ENCODE measurements at places on chromosomes 5 and 9. TPM values are rescaled to one million over a fixed set of nuclear protein-coding genes. Genes with fewer than 3 reads are reported as not detected.

Gene SPARC
- 22.7 TPM for total RNA-seq

Gene CNTNAP3
- not detected for total RNA-seq

Gene ROPN1L
- total RNA-seq = 0.58 TPM

Gene CCNI2
- not detected for total RNA-seq

Gene FGF10
- not detected for total RNA-seq

Gene SUSD3
- total RNA-seq = 2.2 TPM

Gene SEMA6A
- 26.3 TPM for total RNA-seq

Gene DMGDH
- total RNA-seq = 1.8 TPM

GRCh38 chr5:13212886-13213285, 731.6 kb downstream of the DNAH5 start:
- H3K4me1 ChIP-seq = no peaks in the 10 kb centered on the region
- no peak for DNase-seq
- no peaks in the 10 kb centered on the region for H3K27me3 ChIP-seq
- no peaks in the 10 kb centered on the region for H3K36me3 ChIP-seq
- no peak overlapping the region for H3K4me3 ChIP-seq
- H3K27ac ChIP-seq = no peak overlapping the region

DNA sequence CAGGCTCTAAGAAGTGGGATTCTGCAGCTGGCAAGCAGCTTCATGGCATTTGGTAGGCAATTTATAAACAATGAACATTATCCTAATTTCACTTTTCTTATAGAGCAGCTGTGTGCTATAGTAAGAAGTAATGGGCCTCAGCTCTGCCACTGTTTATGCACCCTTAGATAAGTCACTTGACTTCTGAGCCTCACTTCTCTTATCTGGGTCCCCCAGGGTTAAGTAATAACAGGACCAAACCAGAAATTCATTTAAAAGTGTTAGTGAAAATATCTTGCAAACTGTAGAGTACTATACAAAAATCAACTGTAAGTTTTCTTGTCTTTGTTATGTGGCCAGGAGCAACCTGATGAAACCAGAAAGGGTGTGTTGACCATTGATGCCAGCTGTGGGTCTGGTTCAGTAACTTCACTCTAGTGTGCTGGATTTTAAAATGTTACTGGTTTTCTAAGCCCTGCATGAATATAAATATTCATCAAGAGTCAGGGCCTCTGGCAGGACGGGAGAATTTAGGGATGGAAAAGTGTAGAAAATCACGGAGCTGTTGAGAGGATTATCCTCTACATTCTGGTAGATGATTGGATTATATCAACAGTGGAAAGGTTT, 24.2 kb downstream of the TNFAIP8 start:
- no peak overlapping the region for H3K27ac ChIP-seq
- no peak overlapping the region for H3K4me3 ChIP-seq
- H3K4me1 ChIP-seq = peaks cover 29% of the 10 kb centered on the region
- DNase-seq = no peak
- H3K27me3 ChIP-seq = no peaks in the 10 kb centered on the region

DNA sequence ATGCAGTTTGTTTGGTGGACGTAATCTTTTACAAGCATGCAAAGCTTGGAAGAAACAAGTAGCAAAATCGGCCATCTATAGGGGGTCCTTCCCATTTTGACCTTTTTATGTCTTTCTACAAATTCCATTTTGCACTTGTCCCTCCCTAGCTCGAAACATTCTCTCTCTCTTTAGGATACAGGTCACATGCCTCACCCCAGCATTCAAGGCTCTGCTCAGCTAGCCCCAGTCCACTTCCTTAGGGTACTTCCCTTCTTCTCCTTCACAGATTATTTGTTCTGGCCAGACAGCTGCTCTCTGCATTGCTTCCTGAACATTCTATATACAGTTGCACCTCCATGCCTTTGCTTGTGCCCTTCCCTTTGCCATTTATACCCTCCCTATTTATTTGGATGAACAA, 31.7 kb upstream of the TRIM14 start:
- no peaks in the 10 kb centered on the region for H3K27me3 ChIP-seq
- H3K4me1 ChIP-seq = peaks cover 26% of the 10 kb centered on the region
- no peaks in the 10 kb centered on the region for H3K36me3 ChIP-seq
- H3K27ac ChIP-seq = peak overlapping the region; percentile 79
- no peak overlapping the region for H3K4me3 ChIP-seq

GRCh38 chr5:157541447-157542118, 34.0 kb downstream of the ADAM19 start:
- no peak for DNase-seq
- H3K27ac ChIP-seq = peak overlapping the region; percentile 55
- no peaks in the 10 kb centered on the region for H3K27me3 ChIP-seq
- H3K4me1 ChIP-seq = peaks cover 34% of the 10 kb centered on the region
- no peak overlapping the region for H3K4me3 ChIP-seq
- H3K36me3 ChIP-seq = no peaks in the 10 kb centered on the region

- DNase-seq = no peak
- no peak overlapping the region for H3K4me3 ChIP-seq
- no peaks in the 10 kb centered on the region for H3K36me3 ChIP-seq
- no peak overlapping the region for H3K27ac ChIP-seq
- no peaks in the 10 kb centered on the region for H3K4me1 ChIP-seq
- H3K27me3 ChIP-seq = no peaks in the 10 kb centered on the region
Observed at GRCh38 chr5:67366276-67366675, 169.7 kb upstream of the CD180 start.

DNA sequence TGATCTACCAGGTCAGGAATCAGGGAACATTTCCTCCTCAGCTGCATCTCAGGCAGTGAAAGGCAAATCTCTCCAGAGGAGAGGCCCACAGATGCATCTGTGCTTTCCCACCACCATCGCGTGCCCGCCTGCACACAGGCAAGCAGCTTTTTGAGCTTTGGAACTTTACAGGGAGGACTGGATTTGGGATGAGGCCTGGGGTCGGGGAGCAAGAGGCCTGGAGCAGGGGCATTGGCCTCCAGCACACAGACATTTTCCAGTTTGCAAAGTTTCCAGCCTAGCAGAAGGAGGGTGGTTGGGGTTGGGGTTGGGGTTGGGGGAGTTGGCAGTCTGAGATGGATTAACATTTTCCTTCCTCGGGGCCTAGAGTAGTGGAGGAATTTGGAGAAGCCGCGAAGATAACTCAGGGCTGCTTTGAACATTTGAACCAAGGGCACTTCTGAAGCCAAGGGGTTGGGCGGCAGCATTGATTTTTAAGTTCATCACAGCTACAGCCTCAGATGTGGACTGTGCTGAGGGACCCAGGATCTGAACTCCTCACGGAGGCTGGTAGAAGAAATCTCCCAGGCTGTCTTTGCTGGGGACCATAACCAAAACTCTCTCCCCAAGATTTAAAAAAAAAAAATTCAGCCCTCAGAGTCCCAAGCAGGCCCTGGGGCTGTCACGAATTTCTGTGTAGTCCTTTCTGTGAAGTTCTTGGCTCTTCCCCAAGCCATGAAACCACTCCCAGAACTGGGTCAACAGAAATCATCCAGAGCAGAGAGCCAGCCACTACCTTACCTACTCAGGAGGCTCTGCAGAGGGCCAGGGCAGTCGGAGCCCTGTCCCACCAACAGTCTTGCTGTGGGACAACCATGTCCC, 25.6 kb downstream of the C5orf15 start:
- H3K27me3 ChIP-seq = no peaks in the 10 kb centered on the region
- peaks cover 19% of the 10 kb centered on the region for H3K4me1 ChIP-seq
- H3K27ac ChIP-seq = no peak overlapping the region
- no peaks in the 10 kb centered on the region for H3K36me3 ChIP-seq
- no peak for DNase-seq

DNA sequence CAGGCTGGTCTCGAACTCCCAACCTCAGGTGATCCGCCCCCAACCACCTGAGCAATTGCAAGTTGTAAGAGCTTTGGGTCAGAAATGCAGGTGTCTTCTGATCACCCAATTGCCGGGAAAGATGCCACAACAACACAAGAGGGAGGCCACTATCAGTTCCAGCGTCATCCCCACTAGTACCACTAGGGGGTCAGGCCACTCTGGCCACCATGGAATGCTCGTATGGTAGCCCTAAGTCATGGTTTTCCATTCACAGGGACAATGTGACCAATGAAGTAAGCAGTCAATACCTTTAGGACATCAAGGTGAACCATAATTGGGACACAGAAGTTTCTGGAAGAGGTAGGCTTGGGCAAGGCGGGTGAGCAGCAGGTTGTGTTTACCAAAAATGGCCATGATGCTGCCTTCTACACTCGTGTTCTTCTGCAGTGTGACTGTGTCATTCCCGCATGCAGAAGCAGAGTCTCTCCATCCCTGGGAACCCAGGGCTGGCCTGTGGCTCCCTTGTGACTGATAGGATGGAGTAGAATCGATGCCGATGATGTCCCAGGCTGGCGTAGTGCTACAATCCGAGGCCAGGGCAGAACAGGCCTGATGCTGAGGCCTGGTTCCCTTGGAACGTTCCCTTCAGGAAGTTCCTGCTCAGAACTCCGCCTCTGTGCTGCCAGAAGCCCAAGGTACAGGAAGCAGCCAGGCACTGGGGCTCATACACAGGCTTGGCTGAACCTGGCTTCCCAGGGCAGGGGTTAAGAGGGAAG, 42.2 kb upstream of the ANKRD33B start:
- H3K27me3 ChIP-seq = no peaks in the 10 kb centered on the region
- H3K36me3 ChIP-seq = no peaks in the 10 kb centered on the region
- no peaks in the 10 kb centered on the region for H3K4me1 ChIP-seq
- H3K4me3 ChIP-seq = no peak overlapping the region
- DNase-seq = no peak

All from Caco-2 (cell line).